ENCODE measurements at places on chromosomes 11 and 22.

GRCh38 chr22:39259666-39260065 lies 14.9 kb upstream of the PDGFB start:
- no peak for DNase-seq

- no peak for DNase-seq
These were observed 84.2 kb downstream of the CCDC83 start for GRCh38 chr11:85939099-85940015.

- DNase-seq = peak; percentile 11
These were observed 22.3 kb upstream of the SPON1 start for GRCh38 chr11:13939961-13940906.

GRCh38 chr11:2744166-2744565 lies 44.4 kb upstream of the KCNQ1OT1 start:
- DNase-seq = no peak

DNA sequence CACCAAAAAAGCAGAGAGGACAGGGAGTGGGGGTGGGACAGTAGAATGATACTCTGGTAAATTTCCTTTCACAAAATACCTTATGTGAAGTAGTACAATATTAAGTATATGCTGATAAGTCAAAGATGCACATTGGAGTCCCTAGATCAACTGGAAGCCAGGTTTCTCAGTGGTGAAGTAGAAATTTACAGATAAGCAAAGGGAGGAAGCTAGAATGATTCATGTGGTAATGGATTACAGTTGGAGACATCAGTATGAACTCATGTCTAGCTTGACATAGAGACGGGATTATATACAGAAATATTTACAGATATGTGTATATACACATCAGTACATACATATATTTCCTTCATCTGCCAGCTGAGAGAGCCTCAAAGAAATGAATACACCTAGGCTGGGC lies 21.5 kb downstream of the PLEKHB1 start:
- no peak for DNase-seq

All from CD4-positive, alpha-beta T cell treated with Interleukin-1 beta for 1 hour (primary cell).